ENCODE measurements at places on chromosomes 3 and 15.

DNA sequence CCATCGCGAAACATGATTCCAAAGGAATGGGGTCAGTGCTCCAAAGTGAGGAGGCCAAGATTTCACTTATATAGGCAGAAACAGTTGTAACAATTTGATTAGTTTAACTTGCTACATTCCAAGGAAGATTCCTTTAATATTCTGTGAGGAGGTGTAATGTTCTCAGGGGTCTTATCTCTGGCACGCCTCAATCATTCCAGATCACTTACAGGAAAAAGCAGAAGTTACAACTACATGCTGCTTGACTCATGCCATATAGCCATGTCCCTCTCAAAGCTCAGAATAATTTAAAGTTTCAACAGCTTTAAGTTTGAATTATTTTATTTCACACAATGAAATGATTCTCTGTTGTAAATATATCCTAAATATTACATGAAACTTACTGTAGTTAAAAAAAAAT lies 3.5 kb upstream of the FYTTD1 start:
- no peak for DNase-seq

GRCh38 chr3:113409676-113410075 lies 31.6 kb downstream of the CFAP44 start:
- DNase-seq: no peak

- DNase-seq: no peak
These were observed 252.2 kb downstream of the SHQ1 start for GRCh38 chr3:72595927-72596610.

DNA sequence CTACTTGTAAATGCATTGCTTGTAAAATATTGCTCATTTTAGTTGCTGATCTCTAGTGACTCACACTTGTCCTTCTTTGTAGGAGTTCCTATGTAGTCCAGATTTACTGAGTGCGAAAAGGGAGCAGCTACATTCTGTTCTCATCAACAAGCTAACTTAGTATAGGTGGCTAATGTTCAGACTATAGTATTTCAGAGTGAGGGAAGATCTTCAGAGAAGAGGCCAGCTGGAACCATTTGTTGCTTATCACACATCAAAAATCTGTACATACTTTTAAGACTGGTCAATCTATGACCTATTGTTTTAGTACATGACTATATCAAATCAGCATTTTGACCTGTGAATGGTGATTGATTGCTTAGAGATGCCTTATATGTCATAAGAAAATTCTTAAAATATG lies 71.3 kb upstream of the THSD4 start:
- no peak for DNase-seq

- no peak for DNase-seq
These were observed 95.0 kb downstream of the VGLL4 start for GRCh38 chr3:11548721-11549131.

- DNase-seq: no peak
These were observed 23.7 kb downstream of the CPN2 start for GRCh38 chr3:194327218-194328052.

- peak; percentile 81 for DNase-seq
These were observed 28.3 kb upstream of the MASP1 start for GRCh38 chr3:187319699-187320302.

DNA sequence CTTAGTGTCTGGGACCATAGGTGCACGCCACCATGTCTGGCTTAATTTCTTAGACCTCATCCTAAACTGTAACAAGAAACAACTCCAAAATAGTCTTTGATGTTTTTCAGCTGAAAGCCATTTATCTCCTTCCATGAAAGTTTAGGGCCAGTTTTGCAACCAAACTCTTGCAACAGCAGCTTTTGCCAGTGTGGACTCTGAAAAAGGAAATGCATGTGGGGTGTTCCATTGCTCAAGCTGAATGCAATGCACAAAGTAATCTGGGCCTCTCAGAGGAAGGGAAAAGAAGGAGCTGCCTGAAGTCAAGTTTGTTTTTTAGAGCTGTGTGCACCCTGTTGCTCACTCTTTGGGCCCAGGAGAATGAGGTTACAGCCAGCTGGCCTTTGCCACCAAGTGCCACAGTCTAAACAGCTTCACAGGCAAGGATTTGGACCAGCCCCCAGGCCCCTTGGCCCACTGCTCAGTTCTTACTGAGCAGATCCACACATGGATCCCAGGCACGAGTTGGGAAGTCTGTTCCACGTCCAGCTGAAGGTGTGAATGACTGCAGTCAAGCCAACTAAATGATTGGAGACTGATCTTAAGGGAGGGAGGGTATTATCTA lies 212.3 kb upstream of the LRRFIP2 start:
- no peak for DNase-seq

DNA sequence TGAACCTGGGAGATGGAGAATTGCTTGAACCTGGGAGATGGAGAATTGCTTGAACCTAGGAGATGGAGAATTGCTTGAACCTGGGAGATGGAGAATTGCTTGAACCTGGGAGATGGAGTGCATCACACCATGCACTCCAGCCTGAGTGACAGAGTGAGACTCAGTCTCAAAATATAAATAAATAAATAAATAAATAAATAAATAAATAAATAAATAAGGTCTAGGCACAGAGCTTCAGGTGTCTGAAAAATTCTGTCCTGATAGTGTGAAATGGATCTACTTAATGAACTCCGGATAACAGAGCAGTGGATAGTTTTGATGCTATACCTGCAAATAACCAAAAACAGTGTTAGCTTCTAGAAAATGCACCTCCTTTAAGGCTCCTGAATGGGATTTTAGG lies 24.3 kb upstream of the NUDT16 start:
- no peak for DNase-seq

DNA sequence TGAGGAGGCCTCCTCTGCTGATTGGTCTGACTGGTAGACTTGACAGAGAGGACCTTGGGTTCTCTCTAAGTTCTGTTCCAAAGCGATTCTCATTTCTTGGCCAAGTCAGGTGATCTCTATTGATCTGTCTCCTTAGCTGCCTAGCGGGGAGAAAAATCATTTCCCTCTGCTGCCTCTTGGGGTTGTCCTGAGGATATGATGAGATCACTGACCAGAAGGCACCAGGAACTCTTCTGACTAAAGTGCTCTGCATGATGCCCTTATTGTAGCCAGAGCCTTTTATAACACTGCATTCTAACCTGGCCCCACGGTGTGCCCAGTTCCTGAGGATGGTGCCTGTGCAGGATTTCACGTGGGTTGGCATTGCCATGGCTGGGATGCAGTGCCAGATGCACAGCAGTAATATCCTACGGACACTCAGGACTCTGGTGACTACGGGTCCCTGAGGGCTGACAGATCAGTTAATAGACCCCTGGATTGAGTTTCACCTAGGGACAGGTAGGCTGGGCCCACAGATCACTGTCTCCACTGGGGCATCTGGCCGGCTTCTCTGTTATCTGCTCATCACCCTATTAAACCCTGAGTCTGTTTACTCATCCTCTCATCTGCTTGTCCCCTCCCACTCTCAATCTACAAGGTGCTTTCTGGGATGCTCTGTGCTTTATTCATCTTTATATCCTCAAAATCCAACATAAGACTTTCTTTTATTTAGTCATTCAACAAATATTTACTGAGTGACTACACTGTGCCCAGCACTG lies 3.9 kb upstream of the HEG1 start:
- DNase-seq: no peak

DNA sequence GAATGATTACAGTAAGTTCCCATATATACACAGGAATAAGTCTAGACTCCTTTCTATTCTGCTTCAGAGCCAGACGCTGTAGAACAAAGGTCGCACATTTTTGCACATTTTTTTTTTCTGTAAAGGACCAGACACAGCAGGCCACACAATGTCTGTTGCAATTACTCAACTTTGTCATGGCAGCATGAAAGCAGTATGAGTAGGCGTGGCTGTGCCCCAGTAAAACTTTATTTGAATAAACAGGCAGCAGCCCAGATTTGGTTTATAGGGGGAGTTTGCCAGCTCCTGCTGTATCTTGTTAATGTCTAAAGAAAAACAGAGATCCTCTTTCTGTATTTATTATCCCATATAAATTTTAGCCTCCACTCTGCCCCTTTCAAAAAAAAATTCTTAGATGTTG lies 708.3 kb downstream of the FHIT start:
- DNase-seq: no peak

DNA sequence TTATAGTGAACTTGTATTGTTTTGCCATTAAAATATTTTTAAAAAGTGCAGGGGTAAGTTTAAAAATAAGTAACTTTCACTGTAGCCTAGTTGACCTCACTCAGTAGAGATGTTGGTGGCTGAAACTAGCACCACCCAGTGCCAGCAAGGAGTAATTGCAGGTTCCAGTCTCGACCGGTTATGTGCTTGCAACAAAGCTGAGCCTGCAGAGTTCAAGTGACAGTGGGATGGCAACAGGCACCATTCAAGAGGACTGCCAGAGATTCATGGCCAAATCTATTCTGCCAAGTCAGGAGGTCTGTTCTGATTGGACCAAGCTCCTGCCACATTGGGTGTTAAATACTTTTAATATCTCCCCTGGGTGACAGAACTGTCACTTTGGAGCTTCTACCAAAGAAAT lies 2.7 kb downstream of the ADAMTS7 start:
- no peak for DNase-seq

GRCh38 chr3:14988988-14989394 lies 41.6 kb downstream of the NR2C2 start:
- no peak for DNase-seq

GRCh38 chr3:60582288-60582687 lies 669.0 kb downstream of the FHIT start:
- no peak for DNase-seq

- DNase-seq: peak; percentile 66
These were observed 26.6 kb downstream of the SEMA7A start for GRCh38 chr15:74406992-74407705.

- no peak for DNase-seq
These were observed 129.9 kb upstream of the OSTN start for GRCh38 chr3:191068946-191069813.

- no peak for DNase-seq
These were observed 177.7 kb downstream of the THRB start for GRCh38 chr3:24316887-24317383.

- DNase-seq: no peak
These were observed 86.7 kb downstream of the VGLL4 start for GRCh38 chr3:11556851-11557644.

DNA sequence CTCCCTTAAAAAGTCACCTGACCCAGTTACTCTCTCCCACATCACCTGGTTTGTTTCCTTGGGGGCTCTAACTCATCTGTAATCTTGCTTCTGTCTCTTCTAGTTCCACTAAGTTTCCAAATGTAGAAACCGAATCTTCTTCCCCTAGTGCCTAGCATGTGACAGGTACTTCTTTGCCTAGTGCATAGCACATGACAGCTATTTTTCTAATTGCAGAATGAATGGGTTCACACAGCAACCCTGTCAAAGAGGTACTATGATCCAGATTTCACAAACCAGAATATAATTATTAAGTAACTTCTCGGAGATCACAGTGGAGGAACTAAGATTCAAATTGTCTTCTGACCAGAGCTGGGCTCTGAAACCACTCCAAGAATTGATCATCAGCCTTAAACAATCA lies 7.4 kb downstream of the DPH3 start:
- no peak for DNase-seq

DNA sequence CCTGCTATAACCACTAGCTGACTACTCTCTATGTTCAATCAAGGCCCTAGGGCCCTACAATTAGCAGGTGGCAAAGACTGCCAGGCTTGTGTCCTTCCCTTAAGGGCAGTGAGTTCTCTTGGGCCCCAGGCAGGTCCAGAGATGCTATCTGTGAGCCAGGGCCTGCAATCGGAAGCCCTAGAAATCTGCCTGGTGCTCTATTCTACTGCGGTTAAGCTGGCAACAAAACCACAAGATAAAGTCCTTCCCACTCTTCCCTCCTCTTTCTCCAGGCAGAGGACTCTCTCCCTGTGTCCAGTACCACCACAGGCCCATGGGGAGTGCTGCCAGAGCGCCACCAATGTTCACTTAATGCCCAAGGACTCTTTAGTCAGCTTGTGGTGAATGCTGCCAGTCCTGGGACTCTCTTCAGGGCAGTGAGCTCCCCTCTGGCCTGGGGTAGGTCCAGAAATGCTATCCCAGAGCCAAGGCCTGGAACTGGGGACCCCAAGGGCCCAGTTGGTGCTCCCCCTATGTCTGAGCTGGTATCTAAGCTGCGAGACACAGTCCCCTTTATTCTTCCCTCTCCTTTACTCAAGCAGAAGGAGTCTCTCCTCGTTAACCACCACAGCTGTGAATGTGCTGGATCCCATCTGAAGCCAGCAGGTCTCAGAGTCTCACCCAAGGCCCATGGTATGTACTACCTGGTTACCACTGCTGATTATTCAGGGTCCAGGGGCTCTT lies 34.7 kb downstream of the XXYLT1 start:
- DNase-seq: no peak

DNA sequence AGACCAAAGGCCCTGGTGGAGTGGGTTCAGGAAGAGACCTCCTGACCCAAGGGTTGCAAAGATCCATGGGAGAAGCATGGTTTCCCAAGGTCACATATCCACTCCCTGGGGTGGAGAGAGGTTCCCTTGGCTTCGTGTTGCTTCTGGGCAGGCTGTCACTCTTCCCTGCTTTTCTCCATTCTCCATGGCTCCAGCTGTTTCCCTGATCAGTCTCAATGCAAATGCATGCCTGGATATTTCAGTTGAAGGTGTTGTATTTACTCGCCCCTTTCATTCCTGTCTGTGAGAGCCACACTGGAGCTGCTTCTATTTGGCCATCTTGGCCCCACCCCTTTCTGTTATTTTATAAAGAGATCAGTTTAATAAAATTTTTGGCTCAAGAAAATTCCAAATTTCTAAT lies 95.0 kb upstream of the PLSCR4 start:
- DNase-seq: no peak

GRCh38 chr3:44892689-44893088 lies 18.3 kb downstream of the TGM4 start:
- DNase-seq: no peak

DNA sequence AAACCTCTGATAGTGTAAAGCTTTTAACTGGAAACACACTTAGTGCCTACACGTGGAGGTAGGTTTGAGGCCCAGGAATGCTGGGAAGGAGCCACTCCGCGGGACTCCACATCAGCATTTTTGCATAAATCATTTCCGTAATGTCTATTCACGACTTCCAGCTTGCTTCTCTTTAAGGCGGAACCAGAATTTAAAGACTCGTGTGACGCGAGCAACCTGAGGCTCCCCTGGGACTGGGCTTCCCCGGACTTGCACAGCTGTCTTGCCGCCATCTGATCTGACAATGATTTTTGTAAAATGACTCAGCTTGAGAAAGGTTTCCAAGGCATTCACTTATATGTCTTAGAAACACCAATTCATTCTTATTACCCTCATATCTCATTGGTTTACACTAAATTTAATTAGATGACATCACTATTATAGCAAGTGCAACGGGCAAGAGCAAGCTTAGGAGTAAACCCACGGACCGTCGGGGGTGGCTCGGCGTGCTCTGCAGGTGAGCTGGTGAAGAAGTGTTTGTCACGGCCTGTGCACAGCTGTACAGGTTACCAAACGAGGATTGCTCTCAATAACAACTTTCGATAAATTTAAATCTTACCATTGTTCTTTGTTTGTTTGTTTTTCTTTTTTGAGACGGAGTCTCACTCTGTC lies 95.2 kb downstream of the CHSY1 start:
- peak; percentile 28 for DNase-seq

DNA sequence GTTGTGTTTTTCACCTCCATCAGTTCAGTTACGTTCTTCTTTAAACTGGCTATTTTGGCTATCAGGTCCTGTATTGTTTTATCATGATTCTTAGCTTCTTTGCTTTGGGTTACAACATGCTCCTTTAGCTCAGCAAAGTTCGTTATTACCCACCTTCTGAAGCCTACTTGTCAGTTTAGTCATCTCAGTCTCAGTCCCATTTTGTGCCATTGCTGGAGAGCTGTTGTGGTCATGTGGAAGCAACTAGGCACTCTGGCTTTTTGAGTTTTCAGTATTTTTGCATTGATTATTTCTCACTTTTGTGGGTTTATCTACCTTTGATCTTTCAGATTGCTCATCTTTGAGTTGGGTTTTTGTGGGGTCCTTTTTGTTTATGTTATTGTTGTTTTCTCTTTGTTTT lies 151.3 kb downstream of the CFAP20DC start:
- no peak for DNase-seq

All from nephron progenitor cell (in vitro differentiated cells).